DMS79 treated with DMSO at 0.1 percent for 48 hours (cell line): ENCODE measurements at places on chromosomes 1 and 21.

DNA sequence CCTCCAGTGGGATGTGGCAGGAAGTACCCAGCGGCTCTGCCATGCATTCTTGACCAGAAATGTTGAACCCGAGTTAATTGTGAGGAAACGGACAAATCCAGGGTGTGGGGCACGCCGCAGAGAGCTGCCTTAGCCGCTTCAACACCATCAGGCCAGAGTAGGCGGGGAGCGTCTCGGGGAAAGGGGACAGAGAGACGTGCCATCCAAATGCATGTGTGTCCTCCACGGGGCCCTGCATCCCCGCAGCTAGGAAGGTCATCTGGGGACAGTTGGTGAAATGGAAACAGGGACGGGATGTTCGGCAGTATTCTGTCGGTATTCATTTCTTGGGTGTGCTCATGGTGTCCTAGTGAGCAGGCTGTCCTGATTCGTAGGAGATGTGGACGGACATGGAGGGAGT, 59.1 kb upstream of the TRAPPC10 start:
- no peak for DNase-seq

DNA sequence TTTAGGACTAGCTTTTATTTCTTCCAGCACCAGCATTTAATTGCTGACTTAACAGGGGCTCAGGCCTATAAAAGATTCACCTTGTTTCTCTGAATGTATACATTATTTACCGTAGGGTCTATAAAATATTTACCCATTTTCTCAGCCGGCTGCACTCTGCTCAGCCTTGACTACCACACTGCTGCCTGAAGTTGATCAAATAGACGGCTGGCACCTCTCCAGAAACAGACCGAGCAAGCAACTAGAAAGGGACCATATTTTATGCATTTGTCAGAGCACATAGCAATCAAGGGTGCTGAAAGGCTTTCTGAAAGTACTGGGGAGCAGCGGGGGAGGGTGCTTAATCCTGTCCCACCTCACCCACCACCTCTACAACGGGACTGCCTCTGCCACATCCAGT, 64.7 kb upstream of the FGGY start:
- no peak for DNase-seq

GRCh38 chr1:25223471-25223870, 8.8 kb downstream of the SYF2 start:
- DNase-seq, result no peak

DNA sequence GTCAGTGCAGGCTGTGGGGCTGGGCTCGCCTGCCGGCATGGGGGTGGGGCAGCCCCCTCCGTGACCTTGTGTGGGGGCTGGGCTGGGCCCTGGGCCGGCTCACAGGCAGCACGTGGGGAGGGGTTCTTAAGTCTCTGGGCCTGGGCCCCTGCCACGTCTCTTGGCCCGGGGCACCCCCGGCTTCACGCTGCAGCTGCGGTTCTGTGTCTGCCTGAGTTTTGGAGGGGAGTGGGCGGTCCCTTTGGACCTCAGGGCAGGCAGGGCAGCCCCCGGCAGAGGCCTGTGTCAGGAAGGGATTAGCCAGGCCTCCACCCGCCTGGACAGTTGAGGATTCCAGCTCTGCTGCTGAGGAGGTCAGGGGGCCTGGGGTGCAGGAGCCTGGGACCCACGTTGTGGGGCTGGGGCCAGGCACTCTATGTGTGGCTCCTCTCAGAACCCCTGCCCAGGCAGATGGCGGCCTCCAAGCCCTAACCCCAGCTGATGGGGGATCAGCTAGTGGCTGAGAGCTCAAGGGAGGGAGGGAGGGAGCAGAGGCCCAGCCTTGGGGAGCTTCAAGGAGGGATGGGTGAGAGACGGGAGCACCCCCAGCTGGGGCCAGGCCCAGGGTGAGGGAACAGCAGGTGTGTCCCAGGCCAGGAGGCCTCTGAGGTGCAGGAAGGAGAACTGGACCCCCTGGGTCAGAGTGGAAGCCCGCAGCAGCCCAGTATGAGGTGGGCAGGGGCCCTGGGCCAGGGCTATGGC, 1.8 kb upstream of the PLCH2 start:
- DNase-seq, result no peak

DNA sequence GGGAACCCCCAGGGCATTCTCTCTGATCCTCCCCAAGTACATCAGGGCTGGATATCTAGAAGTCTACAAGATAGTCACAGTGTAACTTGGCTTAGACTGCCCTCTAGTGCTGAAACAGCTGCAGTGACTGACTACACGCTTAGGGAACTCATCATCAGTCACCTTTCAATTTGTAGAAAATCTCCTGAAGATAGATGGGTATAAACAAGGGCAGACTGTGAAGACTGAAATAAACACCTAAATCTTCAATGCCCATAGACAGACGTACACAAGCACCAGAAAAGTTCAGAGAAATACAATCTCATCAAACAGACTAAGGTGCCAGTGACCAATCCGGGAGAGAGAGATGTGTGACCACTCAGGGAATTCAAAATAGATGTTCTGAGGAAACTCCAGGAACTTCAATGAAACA, 46.6 kb downstream of the PACC1 start:
- DNase-seq, result no peak
